ENCODE measurements at places on chromosomes 5 and 9.

DNA sequence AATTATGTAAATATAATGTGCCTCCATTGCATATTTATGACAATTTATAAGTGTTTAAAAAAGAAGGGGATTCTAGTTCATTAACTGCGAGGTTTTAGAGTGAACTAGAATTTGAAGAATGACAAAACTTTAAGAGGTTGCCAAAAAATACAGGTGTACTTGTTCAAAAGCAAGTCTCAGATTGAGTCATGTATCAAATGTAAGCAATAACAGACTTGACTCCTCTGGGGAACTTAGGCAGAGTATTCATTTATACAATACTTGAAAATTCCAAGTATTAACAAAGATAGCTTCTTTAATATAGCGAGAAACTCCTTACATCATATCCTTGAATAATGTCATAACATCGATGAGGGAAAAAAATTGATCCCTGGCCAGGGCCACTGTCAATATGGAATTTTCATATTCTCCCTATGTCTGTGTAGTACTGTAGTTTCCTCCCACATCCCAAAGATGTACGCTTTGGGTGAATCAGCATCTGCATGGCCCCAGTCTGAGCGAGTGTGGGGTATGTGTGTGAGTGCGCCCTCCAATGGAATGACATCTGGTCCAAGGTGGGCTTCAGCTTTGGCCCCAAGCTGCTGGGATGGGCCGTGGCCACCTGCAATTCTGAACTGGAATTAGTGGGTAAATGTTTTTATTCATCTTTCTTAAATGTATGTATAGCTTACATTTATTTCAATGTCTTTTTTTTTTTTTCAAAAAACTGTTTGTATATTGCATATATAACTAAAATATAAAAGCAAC, 70.1 kb downstream of the RIC1 start:
- DNase-seq: no peak

- DNase-seq: no peak
Observed at GRCh38 chr5:81749561-81750307, 1.2 kb downstream of the SSBP2 start.

GRCh38 chr5:54186912-54187445, 123.4 kb downstream of the ARL15 start:
- no peak for DNase-seq

- DNase-seq: no peak
Observed at GRCh38 chr9:89611425-89611824, 6.6 kb downstream of the GADD45G start.

DNA sequence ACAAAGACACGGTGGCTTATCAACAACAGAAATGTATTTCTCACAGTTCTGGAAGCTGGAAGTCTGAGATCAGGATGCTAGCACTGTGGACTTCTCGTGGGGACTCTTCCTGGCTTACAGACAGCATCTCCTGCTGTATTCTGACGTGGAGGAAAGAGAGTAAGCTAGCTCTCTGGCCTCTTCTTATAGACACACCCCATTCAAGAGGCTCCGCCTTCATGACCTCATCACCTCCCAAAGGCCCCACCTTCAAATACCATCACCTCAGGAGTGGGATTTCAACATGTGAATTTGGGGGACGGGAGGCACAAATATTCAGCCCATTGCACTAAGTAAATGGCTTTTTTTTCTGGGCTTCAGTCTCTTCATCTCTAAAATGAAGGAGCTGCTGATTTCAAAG, 27.6 kb downstream of the KCNMB1 start:
- DNase-seq: no peak

DNA sequence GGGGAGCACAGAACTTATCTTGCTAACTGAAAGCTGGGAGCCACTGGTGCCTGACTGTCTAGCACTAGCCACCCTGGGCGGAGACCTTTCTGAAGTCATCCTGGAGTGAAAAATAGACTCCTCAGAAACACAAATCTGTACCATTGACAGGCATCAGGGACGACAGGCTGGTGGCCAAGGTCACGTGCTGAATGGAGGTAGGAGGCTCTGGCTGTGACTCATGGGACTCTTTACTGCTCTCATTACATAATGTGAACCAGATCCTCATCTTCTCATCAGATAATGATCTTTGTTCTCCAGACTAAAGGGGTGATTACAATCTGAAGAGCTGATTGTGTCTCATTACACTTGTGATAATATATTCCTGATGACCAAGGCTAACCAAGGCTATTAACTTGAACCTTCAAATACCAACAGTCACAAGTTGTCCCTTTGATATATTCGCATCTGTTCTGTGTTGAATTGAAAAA, 91.8 kb downstream of the SEMA5A start:
- DNase-seq: no peak

DNA sequence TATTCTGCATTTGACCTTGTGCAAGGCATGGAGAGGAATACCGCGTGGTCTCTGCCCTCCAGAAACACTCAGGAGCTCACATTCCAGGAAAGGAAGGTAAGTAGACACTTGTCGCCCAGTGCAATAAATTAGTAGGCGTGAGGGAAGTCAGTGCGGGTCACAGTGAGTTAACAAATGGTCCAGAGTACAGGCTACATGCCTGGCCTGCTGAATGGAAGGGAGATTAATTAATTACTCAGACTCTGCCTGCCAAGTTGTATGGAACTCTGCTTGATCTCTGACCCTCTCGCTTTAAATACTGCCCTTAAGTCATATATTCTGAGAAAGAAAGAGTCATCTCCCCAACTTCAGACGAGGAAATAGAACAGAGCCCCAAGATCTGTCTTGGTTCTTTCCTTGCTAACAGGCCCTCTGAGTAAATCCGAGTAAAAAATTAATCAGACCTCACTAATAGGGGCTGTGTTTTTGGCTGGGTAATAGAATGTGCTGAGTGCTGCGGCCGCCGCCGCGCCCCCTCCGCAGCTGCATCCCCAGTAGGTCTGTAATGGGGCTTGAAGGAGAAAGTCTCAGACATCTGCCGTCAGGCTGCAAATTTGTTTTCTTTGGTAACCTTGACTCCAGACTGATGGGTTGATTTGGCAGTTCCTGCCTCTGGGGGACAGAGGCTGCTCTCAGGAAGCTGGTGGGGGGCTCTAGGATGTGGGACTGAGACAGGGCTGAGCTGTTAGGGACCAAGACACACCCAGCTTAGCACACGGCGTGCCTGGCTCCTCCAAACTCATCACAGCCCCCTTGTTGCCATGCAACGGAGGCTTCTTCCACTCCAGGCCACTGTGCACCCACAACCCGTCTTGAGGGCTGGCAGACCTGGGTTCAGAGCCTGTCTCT, 144.4 kb downstream of the NSG2 start:
- DNase-seq: no peak

DNA sequence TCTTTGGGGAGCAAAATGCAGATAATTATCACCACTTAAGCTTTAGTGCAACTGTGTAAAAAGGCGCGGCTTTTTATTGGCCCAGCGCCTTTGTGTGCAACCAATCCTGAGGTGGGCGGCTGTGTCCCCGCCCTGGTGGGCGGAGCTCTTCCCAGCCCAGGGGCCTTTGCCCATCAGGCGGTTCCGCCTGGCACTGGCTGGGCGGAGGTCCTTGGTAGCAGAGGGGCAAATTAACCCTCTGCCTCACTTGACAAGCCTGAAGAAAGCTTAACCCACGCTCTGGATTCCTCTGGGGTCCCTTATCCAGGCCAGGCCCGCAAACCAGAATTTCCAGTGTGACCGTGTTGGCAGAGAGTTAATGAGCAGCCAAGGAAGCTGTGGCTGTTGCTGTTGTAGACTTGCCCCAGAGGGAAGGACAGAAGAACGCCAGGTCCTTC, 12.8 kb upstream of the NIPAL4 start:
- no peak for DNase-seq

DNA sequence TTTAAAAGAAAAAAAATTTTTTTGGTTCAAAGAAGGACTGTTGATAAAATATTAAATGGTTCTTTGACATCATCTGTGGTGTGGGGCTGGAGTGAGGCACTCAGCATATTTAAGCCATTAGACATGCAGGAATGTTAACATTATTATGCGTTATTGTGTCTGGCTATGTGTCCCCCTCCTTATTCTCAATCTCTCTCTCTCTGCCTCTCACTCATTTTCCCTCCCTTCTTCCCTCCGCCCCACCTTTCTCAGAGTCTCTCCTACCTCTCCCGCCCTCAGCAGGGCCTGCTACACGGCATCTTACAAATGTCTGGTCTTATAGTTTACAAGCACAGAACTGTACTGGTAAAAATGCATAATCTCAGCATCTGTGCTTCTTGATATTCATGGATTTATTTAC, 287.8 kb upstream of the TMEM161B start:
- no peak for DNase-seq

DNA sequence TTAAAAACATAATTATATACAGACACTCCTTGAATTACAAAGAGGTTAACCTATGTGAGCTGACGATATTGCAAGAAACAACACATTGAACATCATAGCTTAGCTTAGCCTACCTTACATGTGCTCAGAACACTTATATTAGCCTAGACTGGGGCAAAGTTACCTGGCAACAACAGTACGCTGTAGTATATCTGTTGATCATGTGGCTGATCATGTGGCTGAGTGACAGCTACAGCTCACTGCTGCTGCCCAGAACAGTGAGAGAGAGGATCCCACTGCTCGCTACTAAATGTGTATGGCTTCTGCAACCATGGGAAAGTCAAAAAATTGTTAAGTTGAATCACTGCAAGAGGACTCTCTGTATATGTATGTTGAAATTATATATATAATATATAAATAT, 169.9 kb downstream of the CDH9 start:
- DNase-seq: no peak

GRCh38 chr9:136944212-136944518, 373 bp downstream of the FBXW5 start:
- DNase-seq: no peak

DNA sequence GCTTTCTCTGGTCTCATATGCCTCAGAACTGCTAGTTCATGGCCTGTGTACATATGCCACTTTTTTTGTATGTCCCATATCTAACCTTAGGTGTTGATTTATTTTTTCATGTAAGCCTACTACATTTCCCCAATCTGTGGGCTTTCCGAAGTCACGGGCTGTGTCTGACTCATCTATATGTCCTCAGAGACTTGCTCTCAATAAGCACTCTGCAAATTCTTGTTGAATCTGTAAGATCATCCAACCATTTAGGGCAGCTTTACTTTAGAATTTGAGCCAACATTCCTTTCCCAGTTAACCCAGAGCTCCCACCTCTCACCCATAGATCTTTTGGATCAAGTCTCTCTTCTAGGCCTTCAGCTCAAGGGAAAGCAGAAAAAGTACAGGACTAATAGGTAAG, 263.4 kb downstream of the SEC61B start:
- no peak for DNase-seq

GRCh38 chr5:42338136-42338535, 85.1 kb upstream of the GHR start:
- DNase-seq: no peak

DNA sequence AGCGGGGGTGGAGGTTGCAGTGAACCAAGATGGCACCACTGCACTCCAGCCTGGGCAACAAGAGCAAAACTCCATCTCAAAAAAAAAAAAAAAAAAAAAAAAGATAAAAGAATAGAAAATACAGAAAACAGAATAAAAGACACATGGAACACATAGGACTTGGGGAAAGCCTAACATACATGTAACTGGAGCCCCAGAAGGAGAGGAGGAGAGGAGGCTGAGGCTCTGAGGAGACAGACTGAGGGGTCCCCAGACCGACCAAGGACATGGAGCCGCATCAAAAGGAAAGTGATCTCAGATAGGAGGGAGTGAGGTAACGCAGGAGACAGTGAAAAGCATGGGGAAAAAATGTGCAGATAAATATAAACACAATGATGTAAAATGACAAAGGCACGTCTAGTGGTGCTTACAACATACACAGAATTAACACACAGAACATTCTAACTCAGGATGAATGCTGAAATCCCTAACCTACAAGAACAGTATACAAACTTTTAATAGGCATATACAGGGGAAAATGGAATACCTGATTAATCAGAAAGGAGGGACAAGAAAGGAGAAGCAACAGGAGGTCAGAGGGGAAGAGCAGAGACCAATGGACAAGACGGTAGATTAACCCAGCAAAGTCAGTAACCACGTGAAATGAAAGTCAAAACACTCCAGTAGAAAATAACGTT, 65.2 kb upstream of the UBAC1 start:
- no peak for DNase-seq

DNA sequence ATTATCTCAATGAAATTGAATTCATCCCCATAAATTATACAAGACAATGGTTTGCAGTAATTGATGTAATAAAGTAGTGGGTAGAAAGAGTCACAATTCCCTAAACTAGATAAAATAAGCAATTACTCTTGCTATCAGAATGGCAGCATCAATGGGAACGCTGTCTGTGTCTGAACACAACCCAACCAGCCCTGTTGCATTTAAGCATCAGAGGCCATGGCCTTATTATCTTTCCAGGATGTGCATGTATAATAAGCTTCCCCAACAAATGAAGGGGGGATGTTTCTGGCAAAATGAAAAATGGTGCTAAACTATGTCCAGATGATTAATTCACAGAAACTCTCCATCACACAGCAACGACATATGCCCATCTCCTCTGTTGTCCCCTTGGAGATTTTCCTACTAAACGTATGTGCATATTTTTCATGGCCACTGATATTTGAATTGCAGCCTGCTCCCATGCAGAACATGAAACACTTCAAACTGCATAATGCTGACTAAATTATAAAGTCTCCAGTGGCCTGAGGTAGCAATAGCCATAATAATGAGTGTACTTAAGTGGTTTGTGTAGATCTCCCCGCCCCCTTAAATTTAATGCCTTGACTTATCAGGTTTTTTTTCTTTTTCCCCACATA, 306.9 kb upstream of the ADAMTS16 start:
- no peak for DNase-seq

- no peak for DNase-seq
Observed at GRCh38 chr9:97502222-97502983, 937 bp downstream of the TMOD1 start.

DNA sequence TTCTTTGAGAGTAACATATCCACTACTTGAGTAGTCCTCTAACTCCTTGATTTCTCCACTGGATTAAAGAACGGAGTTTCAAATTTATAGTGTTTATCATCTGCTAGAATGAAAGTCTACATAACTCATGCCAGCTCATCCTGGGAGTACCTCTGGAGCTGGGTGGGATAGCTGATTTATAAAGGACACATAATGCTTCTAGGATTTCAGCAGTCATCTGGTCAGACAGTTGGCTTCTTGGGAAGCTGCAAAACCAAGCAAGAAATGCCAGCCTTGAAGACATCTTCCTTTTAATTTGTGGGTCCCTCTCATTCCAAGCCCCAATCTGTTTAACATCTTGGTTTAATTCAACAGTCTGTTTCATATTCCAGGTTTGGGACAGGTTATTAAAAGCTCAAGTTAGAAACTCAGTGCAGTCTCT, 3.2 kb downstream of the GALNT10 start:
- DNase-seq: no peak

GRCh38 chr9:124018730-124019697, 7.4 kb downstream of the LHX2 start:
- no peak for DNase-seq
